ENCODE measurements at places on chromosomes 4 and X. TPM values are rescaled to one million over a fixed set of nuclear protein-coding genes. Genes with fewer than 3 reads are reported as not detected.

Gene RNF212
- total RNA-seq: 13.3 TPM

Gene VCX2
- total RNA-seq: not detected

Gene IL13RA2
- total RNA-seq: 24.5 TPM

Gene H2BW2
- total RNA-seq: not detected

Gene GUCY1A1
- 0.92 TPM for total RNA-seq

Gene SCARB2
- total RNA-seq: 137 TPM

Gene SPANXB1
- not detected for total RNA-seq

Gene TKTL2
- total RNA-seq: not detected

Gene CXCL1
- total RNA-seq: 527 TPM

Gene POU4F2
- not detected for total RNA-seq

Gene ZRSR2
- total RNA-seq: 5.3 TPM

Gene XG
- not detected for total RNA-seq

Gene BANK1
- total RNA-seq: 0.05 TPM

Gene ATP2B3
- total RNA-seq: not detected

Gene UGT2B11
- total RNA-seq: not detected

Gene PDCL2
- not detected for total RNA-seq

Gene POU3F4
- total RNA-seq: not detected

Gene MECP2
- 33.0 TPM for total RNA-seq

Gene TNIP3
- total RNA-seq: 1.1 TPM

Gene OPRPN
- not detected for total RNA-seq

Gene TASL
- total RNA-seq: not detected

GRCh38 chr4:137198791-137199190 is 333.5 kb downstream of the PCDH18 start:
- DNase-seq: no peak

- peak; percentile 33 for DNase-seq
Observed at GRCh38 chr4:5051278-5052203, at the start of gene STK32B. TSS of gene STK32B (plus strand) at chr4:5051480.

GRCh38 chr4:156291317-156291716 is 337.7 kb upstream of the CTSO start:
- DNase-seq: peak; percentile 60

DNA sequence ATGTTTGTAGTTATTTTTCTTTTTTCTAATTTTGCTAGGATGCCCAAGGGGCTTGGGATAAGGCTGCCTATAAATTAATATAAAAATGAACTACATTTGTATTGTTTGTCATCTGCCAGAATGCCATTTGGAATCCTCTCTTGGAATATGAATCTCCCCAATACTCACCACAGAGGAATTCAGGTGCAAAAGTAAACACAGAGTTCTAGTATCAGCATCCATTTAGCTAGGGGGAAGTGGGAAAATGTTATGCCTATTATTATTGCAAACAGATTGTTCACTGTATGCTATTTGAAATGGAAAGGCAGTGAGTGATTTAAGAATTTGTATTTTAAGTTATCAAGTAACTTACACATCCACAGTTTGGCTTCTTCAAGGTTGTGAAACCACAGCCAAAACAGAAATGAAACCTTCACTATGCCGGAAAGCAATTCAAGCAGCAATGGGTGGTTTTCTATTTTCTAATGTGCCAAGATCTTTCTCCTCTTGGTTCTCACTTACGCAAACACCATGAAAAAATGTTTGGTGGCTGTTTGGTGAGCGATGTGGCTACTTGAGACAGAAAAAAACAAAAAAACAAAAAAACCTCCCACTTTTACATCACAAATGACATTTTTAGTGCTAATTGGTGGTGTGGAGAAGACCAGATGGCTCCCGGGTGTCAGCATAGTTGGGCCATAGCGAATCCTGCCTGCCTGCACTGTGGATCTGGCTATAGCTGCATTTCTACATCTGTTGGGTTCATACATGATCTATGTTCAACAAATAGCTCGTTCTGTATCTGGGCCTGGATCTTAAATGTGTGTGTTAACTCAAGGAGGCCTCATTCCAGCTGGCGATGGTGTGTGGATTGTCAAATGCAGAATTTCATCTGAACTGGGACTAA is 200.8 kb upstream of the GIMD1 start:
- no peak for DNase-seq

GRCh38 chrX:52979568-52979967 is 21.2 kb upstream of the FAM156A start:
- no peak for DNase-seq

GRCh38 chr4:98508248-98508647 is 150.2 kb downstream of the TSPAN5 start:
- DNase-seq: no peak

DNA sequence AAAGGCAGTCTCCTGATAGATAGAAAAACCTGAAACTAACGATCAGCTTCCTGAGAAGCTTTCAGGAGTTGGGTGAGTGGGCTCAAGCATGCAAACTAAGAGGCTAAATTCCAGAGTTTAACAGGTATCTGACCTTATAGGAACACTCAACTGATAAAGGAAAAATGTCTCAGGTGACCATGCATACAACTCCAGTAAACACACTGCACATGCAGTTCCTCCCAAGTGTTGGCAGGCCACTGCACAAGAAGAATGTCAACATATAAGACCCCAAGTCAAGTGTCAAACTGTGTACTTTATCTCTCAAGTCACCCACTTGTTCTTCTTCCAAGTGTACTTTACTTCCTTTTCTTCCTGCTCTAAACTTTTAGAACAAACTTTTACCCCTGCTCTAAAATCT is 981.2 kb downstream of the FAM133A start:
- no peak for DNase-seq

- DNase-seq: no peak
Observed at GRCh38 chrX:9153300-9153699, 119.4 kb upstream of the FAM9B start.

GRCh38 chr4:33080275-33080674 is 2360.1 kb downstream of the PCDH7 start:
- DNase-seq: no peak

DNA sequence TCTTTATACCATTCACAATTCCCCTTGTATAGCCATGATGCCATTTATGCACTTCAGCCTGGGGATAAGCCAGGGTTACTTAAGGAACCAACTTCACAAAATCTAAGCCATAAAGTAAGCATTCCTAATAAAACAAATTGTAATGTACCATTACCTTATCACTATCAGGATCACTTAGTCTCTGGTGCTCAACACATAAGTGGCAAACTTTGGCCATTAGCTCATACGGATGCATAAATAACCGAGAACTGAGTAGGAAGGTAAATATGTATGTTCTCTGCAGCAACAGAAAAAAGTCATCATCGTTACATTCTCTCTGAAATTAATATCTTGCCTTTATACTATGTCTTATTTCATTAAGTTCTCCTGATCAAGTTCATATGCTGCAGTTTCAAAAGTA is 14.4 kb downstream of the RASGEF1B start:
- DNase-seq: no peak

GRCh38 chr4:152109531-152110509 is 349.0 kb upstream of the GATB start:
- DNase-seq: no peak

DNA sequence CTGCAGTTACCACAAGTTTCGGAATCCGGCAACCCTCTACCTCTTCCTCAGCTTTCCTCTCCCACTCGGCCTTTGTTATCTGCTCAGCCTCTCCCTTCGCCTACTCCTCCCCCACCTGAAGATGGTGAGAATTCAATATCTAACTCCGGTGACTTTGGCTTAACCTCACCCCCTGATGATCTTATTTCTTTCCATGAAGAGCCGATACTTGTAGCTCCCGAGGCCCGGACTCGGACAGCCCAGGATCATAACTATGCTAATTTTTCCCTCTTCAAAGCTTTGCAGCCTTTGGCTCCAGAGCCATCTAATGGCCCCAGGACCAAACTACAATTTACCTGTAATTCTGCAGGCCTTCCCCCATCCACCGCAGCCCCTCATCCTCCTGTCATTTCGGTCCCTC is 32.0 kb upstream of the MGST2 start:
- DNase-seq: no peak

GRCh38 chrX:131677655-131678628 is 134.1 kb downstream of the OR13H1 start:
- DNase-seq: peak; percentile 31

DNA sequence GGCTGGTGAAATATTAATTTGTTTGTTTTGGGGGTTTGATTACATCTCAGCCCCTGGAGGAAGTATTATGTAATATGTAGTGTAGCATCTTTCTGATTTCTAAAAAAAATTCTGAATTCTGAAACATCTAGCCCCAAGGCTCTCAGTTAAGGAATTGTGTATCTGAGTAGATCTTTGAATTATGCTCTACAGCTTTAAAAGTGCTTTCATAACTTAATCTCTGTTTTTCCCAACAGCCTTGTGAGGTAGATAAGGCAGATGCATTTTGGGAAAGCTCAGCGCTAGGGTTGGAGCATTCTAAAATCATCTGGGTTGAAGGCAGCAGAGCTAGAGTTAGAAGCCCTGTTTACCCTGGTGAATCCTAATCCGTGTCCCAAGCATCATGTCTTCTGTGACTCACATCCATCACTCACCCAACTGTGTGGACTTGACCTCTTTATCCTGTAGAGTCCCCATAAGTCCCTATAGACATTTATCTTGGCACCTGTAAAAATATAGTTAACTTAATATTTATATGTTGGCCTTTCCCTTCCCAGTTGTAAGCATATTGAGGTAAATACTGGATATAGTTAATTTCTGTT is 49.8 kb downstream of the FNIP2 start:
- no peak for DNase-seq

DNA sequence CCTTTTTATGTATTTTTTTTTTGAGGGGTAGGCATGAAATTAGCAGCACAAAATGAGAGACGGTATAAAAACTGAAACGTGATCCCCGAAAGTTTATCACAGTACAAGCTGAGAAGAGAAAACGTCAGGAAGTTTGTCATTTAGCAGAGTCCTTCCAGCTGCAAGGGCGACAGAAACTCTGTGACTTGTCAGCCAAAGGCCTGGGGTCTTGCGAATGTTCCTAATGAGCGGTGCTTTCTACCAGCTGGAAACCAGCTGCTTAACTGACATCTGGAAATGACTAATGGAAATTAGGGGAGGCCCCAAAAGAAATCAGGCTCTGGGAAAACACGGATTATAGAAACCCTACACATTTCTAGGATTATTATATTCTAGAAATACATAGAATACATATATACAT is 66.5 kb downstream of the CHRNA9 start:
- no peak for DNase-seq

DNA sequence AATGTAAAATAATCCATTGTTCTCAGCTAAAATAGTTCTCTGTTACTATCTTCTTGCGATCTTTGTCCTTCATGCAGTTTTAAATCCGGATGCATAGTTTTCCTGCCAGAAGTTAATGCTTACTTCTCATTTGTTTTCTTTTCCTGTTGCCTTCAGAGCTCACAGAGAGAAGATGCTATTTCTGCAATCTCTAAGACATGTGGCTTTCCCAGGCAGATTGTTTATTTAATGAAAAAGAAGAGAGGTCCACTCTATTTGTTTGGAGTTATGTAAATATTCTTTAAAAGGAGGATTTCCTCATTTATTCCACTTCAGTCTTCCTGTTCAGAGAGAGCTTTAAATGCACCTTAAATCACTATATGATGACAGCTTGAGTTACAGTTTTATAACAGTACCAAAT is 39.3 kb upstream of the HPGD start:
- no peak for DNase-seq

- no peak for DNase-seq
Observed at GRCh38 chr4:185202984-185203485, 765 bp downstream of the CFAP97 start.

DNA sequence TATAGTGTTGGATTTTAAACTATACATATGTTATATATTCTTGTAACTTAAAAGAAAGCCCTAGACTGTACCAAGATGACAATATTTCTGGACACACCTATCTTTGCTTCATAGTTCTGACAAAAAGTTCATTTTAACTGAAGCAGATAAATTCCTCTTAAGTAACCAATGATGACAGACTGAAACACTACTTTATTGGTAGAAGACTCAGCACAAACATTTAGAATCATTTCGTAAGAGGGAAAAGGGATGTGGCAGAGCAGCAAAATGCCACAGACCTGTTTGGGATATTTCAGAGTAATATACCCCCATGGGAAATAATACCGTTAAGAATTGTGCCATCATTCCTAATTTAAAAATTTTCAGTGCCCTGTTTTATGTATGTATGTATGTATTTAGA is 56.2 kb downstream of the APOO start:
- DNase-seq: no peak

GRCh38 chr4:22343606-22344005 is 172.3 kb downstream of the ADGRA3 start:
- no peak for DNase-seq

DNA sequence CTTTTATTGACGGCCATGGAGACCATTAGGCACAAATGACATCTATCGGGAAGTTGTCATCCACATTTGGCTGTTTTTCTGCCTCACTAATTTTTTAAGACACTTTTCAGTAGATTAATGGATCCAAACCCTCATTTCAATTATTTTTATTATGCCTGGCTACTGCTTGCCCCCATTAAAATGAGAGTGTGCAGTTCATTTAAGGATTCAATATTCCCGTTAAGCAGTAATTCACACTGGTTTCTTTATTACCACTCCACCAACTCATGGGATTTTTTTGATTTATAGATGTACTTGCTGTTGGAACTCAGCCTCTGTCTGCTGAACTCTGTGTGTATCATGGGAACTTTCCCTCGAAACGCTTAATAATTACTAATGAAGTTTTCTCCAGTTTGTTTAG is 291.8 kb upstream of the PRKX start:
- no peak for DNase-seq
